ENCODE measurements at places on chromosomes 6 and 20. TPM values are rescaled to one million over a fixed set of nuclear protein-coding genes. Genes with fewer than 3 reads are reported as not detected.

PRDM13 gene
- not detected for total RNA-seq

OR2J3 gene
- not detected for total RNA-seq

TAB2 gene
- 36.6 TPM for total RNA-seq

CCDC167 gene
- total RNA-seq: 35.9 TPM

PRND gene
- 0.25 TPM for total RNA-seq

TRIM10 gene
- total RNA-seq: 0.25 TPM

LIN28B gene
- total RNA-seq: 0.25 TPM

SSTR4 gene
- not detected for total RNA-seq

TMEM74B gene
- 12.5 TPM for total RNA-seq

ZBTB12 gene
- total RNA-seq: 21.9 TPM

SULF2 gene
- total RNA-seq: 36.4 TPM

KCNS1 gene
- total RNA-seq: 1.7 TPM

CITED2 gene
- 31.5 TPM for total RNA-seq

ENPP4 gene
- 22.1 TPM for total RNA-seq

BHLHE23 gene
- 0.25 TPM for total RNA-seq

CALHM4 gene
- total RNA-seq: not detected

COL11A2 gene
- total RNA-seq: 1.2 TPM

RAD21L1 gene
- under 0.01 TPM for total RNA-seq

NDRG3 gene
- total RNA-seq: 40.3 TPM

ELMO2 gene
- total RNA-seq: 55.3 TPM

PTCHD4 gene
- total RNA-seq: 19.2 TPM

MOG gene
- 0.25 TPM for total RNA-seq

RRAGD gene
- 60.2 TPM for total RNA-seq

ZBTB9 gene
- total RNA-seq: 5.9 TPM

KCNK5 gene
- total RNA-seq: 0.25 TPM

MYMX gene
- not detected for total RNA-seq

SLC13A3 gene
- total RNA-seq: 7.9 TPM

CARMIL1 gene
- total RNA-seq: 21.1 TPM

HLA-F gene
- 1.5 TPM for total RNA-seq

All from temporal lobe (tissue), 4 donors.